ENCODE measurements at places on chromosomes 7 and 10.
A peak's percentile ranks its signal among the peaks of the same experiment; 100 is the strongest.

- no peak for DNase-seq
These were observed 303.8 kb upstream of the MKI67 start for GRCh38 chr10:128429835-128430513.

- DNase-seq = no peak
These were observed 2.9 kb upstream of the WDFY4 start for GRCh38 chr10:48681740-48682139.

- no peak for DNase-seq
These were observed 68.1 kb upstream of the PHYHIPL start for GRCh38 chr10:59108296-59108870.

DNA sequence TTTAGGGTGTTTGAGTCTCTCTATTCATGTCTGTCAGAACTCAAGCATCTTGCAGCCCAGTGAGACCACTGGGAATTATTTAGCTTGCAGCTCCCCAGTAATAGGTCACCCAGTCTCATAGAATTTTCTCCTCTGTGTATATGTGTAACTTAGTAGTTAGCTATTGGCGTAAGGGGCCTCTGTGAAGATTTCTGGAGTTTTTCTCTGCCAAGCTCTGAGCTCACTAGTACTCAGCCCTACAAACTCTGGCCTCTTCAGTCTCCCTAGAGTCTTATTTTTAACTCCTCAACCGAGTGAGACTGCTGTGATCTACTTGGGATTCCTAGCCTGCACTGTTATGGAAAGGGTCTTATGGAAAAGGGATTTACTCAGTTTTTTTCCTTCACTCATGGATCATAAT, 90.2 kb downstream of the PPP1R9A start:
- no peak for DNase-seq

GRCh38 chr7:84548366-84549365, 354.1 kb upstream of the SEMA3A start:
- peak; percentile 25 for DNase-seq

GRCh38 chr7:72058579-72058978, 353.6 kb downstream of the CALN1 start:
- no peak for DNase-seq

DNA sequence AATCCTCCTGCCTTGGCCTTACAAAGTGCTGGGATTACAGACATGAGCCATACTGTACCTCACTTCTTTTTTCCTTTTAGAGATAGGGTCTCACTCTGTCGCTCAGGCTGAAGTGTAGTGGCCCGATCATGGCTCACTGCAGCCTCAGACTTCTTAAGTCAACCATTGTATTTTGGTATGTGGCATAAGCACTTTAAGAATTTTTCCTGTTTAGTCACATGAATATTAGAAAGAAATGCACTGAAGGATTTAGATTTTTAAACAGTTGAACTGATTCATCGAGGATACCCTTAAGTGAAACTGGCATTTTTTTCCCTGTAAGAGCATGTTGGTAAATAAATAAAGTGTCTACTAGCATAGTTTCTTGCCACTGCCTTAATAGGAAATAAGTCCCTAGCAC, 319.3 kb upstream of the CACNA2D1 start:
- no peak for DNase-seq

DNA sequence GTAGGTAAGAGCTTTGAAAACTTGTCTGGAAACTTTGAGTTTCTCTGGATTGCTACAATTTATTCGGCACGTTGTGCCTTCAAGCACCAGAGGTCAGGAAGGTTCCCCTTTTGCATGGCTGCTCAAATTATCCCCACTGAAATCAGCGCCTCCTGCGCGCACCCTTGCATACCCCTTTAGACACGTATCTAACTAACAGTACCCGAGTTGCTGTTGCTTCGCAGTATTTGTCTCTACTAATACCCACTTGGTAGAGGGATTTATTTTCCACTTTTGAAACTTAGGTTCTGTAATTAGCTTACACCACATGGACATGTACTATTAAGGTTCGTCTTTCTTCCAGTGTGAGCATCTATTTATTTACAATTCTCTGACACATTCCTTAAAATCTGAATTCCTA, 1.6 kb downstream of the MEOX2 start:
- DNase-seq = no peak

DNA sequence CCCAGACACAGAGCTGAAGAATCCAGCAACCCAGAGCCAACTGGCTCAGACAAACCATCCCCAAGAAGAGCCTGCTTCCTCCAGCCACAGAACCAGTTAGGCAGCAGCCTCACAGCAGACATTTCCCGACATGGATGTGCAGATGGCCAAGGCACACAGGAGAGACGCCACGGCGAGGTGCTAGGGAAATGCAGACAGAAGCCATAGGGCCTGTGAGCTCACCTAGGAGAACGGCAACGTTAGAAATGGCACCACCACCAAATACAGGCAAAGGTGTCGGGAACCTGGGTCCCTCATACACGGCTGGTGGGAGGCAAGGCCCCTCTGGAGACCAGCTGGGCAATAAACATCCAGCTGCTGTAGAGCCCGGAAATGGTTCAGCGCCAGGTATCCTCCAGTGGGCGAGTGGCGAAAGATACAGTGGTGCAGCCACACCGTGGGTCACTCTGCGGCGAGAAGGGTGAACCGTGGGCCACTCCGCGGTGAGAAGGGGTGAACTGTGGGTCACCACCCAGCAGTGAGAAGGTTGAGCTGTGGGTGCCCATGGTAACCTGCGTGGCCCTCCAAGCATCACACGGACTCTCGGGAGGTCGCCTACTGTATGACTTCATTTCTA, 31.2 kb downstream of the JAKMIP3 start:
- no peak for DNase-seq

DNA sequence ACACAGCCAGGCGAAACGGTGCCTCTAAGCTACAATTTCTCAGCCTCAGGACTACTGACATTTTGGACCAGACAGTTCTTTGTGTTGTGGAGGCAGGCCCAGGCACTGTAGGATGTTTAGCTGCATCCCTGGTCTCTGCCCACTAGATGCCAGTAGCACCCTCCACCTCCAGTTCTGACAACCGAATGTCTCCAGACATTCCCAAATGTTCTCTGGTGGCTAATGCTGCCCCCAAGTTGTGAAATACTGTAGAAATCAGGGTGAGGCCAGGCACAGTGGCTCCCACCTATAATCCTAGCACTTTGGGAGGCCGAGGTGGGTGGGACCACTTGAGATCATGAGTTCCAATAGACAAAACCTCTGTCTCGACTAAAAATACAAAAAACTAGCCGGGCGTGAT, 18.2 kb downstream of the HNRNPF start:
- DNase-seq = no peak

DNA sequence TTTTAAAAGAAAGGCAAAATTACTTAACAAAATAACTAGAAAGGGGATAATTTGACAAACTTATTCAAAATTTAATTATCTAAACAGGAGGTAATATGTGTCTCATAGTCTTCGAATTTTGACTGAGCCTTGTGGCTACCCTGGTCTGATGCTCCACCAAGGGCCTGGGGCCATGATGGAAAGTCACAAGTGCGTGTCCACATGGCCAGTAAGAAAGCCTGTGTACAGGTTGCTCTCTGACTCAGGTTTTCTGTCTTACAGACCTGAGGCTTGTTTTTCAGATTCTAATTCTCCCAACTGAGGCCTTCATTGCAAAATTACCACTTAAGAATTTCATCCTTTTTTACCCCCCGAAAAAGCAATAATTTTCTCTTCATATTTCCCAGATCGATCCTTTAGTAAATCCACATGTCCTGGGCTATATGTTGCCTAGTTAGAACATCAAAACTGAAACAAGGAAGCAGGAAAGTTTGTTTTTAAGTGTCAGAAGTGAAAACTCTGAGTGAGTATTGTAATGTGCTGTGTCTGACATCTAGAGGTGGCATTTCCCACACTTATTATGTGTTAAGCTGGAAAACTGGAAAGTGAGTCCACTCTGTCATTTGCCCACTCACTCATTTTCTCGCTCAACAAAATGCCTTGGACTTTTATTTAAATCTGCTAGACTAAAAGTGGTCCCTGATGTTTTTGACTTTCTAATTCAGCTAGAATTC, 10.0 kb downstream of the CYP3A43 start:
- no peak for DNase-seq

GRCh38 chr7:133606991-133607390, 354.1 kb downstream of the EXOC4 start:
- DNase-seq = no peak

DNA sequence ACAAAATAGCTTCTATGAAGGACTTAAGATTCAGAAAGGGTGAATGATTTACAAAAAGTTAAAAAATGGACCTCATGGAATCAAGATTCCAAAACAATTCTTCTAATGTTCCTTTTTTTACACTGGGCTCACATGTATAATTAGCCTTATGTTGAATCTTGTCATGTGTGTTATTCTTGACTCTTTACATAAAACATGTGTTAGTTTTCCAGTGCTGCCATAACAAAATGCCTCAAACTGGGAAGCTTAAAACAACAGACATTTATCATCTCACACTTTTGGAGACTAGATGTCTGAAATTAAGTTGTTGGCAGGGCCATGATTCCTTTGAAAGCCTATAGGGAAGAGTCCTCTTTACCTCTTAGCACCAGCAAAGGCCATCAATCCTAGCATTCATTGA, 192.5 kb upstream of the SORCS1 start:
- DNase-seq = no peak

GRCh38 chr10:129199826-129200225, 267.2 kb upstream of the MGMT start:
- no peak for DNase-seq
